ENCODE measurements at places on chromosomes 4 and X.

DNA sequence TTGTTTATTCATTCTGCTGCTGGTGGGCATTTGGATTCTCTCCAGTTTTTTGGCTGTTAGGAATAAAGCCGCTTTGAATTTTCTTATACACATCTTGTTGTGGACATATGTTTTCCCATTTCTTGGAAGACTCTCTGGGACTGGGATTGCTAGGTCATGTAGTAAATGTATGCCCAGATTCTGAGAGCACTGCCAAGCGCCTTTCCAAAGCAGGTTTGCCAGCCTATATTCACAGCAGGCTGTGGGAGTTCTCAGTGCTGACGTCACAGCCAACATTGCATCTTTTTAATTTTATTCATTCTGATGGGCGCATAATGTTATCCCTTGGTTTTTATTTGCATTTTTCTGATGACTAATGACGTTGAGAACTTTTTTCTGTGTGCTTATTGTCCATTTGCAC lies 24.1 kb downstream of the TMEM271 start:
- no peak for DNase-seq

DNA sequence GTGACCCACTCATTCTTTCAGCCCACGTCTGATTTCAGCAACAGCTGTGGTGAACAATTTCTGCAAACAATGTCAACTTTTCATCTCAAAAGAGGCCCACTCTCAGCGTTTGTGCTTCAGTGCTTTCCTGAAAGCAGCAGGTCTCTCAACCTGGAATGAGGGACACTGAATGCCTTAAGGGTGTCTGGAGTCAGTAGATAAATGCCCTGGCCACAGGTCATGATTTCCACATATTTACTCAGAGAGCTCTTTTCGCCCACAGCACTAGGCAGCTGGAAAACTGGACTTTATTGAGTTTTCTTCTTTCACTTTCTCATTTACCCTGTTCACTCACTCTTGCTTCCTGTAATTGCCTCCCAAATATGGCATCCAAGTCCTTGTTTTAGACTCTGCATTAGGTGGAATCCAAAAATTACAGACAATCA lies 52.8 kb downstream of the NPFFR2 start:
- no peak for DNase-seq

DNA sequence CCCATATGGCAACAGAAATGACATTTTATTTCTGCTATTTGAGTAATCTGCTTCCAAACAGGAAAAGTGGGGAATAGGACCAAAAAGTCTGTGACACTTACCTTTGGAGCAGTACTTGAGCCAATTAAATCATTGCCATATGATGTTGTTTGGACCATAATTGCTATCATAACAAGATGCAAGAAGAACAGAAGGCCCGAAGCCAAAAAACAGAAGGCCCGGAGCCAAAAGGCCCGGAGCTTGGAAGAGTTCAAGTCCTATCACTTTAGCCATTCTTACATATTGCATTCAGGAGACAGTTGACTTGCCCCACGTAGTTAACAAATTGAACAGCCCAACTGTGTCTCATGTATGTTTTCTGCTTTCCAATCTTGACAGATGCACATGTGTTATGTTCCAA lies 285.6 kb downstream of the ARHGAP24 start:
- DNase-seq: no peak

DNA sequence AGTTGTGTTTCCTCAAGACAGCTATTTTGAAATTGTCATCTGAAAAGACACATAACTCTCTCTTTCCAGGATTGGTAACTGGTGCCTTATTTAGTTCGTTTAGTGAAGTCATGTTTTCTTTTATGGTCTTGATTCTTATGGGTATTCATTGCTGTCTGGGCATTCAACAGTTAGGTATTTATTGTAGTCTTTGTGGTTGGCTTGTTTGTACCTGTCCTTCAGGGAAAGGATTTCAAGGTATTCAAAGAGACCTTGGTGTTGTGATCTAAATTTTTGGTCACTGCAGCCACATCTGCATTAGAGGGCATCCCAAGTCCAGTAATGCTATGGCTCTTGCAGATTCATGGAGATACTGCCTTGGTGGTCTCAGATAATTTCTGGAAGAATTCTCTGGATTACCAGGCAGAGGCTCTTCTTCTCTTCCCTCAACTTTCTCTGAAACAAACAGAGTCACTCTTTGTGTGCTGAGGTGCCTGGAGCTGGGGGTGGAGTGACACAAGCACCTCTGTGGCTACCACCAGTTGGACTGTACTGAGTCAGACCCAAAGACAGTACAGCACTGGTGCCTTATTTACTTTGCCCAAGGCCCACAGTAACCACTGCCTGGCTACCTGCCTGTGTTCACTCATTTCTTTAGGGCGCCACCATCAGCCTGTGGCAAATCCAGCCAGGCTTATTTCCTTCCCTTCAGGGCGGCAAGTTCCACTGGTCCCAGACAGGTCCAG lies 620.4 kb downstream of the KCNIP4 start:
- DNase-seq: no peak

GRCh38 chrX:111759686-111760085 lies 78.7 kb downstream of the ALG13 start:
- no peak for DNase-seq

DNA sequence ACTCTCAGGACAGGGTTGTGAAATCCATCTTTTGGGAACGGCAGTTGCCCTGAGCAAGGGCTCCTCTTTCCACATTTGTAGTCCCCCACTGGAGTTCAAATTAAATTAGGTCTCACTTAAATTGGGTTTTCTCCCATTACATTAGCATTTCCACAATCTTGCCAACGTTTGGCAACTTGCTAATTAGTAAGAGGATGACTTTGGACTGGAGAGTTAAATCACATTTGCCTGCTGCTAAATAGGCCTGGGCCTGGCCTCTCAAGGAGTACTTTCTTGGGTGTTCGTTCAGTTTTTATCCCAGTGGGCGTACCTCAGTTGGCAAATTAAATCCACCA lies 33.8 kb downstream of the TNIP3 start:
- no peak for DNase-seq
